Right lung (tissue), 10 donors: ENCODE measurements at places on chromosomes 7 and 10. TPM values are rescaled to one million over a fixed set of nuclear protein-coding genes. Genes with fewer than 3 reads are reported as not detected.

DNA sequence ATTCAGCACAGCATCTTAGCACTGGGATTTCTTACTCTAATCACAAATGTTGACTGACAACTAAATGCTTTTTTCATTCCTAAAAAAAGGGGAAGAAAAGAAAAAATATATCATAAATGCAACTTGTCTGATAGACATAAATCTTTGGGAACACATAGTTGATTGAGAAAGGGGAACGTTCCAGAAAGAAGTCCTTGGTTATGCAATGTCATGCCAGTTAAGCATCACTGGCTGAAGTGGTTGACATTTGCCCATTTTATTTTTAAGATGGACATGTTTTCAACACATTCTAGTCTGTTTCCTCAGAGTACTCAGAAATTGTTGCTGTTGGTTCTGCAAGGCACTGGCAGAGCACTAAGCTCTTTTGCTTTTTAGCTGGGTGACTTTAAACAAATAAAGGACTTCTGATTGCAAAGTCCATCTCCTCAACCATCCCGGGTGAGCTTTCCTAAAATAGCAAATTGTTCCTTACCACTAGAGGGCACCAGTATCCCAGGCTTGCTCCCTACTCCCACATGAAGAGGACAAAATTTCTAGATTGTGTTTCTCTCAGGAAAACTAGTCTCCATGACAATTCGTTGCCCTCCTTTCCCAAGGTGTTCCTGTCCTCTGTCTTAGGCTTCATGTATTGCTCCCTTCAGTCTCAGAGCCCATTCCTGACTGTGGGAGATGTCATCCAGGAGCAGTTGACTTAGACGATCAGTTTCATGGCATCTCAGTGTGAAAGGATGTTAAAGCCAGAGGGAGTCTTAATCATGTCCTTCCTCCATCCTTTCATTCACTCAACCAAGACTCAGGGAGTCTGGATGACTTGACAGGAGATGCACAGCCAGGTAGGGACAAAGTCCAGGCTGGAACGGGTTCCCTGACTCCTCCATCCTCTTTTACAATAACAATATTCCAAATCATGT lies 23.9 kb downstream of the OPALIN start:
- peak; percentile 6 for DNase-seq

GRCh38 chr7:115647712-115648111 lies 382.9 kb downstream of the TFEC start:
- DNase-seq: no peak

The SUN3 gene
- polyA plus RNA-seq: not detected

- DNase-seq: no peak
These were observed 4.7 kb upstream of the IGF2BP3 start for GRCh38 chr7:23474829-23475575.

DNA sequence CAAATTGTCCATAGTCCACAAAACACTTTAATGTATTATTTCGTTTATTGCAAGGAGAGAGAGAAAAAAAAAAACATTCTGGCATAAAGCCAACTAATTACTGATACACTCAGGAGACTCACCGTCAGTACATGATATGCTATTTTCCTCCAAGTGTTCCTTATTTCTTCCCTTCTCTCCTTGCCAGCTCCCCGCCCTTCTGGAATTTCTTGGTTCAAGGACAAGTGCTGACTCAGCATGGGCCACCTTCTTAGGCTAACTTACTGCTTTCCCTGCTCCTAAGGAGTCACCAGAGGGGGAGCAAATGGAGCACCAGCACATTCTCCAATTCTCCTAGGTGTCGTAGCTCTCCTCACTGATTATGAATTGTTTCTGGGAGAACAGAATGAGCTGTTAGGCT lies 133.8 kb upstream of the HDAC9 start:
- no peak for DNase-seq

The PALD1 gene
- polyA plus RNA-seq: 24.7 TPM

DNA sequence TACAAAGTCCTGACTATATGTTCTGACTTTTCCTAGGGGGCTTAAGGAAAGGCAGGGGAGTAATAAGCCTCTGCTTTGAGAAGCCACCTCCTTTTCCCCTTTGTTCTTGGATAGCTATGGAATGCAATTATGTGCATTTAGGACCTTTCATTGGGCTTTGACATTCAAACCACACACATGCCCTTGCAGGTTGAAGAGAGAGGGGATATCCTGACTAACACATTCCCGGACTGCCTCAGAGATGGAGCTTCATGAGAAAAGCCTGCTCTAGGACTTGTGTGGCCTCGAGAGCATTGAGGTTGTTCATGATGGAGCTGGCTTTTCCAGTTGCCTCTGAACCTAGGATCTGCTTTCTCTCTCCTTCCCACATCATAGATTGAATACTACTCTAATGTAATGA lies 694.5 kb downstream of the LRMDA start:
- DNase-seq: no peak

The PSTK gene
- 8.5 TPM for polyA plus RNA-seq

The OR2A42 gene
- polyA plus RNA-seq: 5.2 TPM

DNA sequence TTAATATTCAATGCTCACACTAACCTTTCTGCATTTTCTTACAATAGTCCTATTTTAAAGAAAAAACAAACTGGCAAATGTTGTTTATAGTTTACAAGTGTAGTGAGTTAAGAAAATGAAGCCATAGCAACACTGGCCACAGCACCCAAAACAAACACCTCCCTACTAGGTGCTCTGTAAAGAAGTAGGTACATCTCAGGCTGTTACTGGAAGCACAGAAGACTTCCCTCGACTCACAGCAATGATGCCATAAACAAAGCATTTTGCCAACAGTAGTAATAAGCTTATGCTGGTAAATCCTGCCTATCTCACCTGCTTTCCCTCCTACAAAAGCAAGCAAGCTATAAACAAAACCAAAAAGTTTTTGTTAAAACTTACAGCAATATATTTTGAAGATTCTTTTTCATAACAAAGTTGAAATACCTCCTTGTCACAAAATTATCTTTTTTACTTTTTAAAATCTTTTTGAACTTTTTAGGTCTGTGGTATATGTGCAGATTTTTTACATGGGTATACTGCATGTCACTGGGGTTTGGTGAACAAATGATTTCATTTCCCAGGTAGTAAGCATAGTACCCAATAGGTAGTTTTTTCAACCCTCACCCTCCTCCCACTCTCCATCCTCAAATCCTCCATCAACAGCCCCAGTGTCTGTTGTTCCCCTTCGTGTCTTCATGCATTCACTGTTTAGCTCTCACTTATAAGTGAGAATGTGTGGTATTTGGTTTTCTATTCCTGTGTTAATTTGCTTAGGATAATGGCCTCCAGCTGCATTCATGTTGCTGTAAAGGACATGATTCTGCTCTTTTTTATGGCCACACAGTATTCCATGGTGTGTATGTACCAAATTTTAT lies 28.4 kb downstream of the COA1 start:
- no peak for DNase-seq

DNA sequence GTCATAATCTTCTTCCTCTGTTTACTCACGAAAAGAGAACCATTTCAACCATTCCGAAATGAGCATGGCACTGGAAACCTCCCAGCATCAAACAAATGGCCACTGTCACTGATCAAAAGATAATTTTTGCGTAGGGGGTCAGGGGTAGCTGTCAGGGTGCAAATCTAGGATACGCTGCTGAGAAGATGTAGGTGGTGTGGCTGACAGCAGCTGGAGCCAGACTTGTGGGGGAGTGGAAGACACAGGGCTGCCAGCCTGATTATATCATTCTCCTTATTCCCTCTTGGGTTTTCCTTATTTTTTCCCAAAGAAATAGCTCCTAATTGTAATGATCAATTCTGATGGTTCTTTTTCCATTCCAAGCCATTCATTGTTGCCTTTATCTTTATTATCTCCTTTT lies 266.1 kb downstream of the SORCS1 start:
- DNase-seq: no peak

DNA sequence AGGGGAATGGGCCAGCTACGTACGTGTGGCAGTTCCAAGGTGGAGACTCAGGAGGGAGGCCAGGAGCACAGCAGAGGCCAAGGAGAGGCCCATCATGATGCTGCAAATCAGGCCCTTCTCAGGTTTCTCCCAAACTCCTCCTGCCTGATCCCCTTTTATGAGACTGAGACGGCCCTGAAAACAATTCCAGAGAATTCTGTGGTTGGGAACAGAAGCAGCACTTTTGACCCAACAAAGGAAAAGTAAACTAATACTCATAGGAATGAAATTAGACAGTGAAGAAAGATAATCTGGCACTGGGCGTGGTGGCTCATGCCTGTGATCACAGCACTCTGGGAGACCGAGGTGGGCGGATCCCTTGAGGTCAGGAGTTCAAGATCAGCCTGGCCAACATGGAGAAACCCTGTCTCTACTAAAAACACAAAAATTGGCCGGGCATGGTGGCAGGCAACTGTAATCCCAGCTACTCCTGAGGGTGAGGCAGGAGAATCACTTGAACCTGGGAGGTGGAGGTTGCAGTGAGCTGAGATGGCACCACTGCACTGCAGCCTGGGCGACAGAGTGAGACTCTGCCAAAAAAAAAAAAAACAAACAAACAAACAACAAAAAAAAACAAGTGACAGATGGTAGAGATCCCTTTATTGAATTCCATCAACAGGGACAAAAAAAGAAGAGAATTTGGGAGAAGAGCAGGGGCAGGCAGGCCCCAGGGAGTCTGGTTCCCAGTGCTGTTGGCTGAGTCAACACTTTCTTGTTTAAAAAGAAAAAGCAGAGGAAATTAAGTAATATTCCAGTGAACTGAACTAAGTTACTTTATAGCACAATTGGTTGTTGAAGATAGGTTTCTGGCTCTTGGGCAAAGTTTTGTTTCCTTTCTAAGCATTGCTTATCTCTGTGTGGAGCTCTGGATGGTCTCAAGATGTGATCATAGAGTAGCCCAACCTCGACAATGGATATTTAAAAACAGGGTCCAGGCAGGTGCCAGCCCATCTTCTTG lies at the start of gene CCL26:
Gene CCL26 (minus strand): TSS at position 131 of the 997 bp plus-strand sequence. CDS start 35 bp downstream, at position 96.
- DNase-seq: no peak

GRCh38 chr10:24814568-24815313 lies 91.1 kb upstream of the ARHGAP21 start:
- DNase-seq: no peak

- DNase-seq: no peak
These were observed 35.0 kb downstream of the GNA12 start for GRCh38 chr7:2808891-2809665.

DNA sequence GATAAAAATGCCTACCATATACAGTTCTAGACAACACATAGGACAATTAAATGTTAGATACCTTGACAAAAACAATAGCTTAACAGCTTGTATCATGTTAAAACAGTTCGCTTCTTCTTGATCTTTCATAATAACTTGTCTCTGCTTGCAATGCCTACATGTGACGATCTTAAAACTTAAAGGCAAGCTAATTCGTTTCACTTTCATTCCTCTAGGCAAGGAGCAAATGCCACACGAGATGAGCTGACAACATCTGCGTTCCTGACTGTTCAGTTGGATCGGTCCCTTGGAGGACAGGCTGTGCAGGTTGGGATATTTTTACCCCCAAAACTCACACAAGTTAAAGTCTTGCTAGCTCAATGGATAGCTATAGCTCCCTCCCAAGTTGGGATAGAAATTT lies 51.6 kb upstream of the ARL4A start:
- no peak for DNase-seq

The CCSER2 gene
- polyA plus RNA-seq: 39.4 TPM

The PRSS37 gene
- polyA plus RNA-seq: 0.89 TPM

GRCh38 chr7:34761627-34762026 lies 103.6 kb downstream of the NPSR1 start:
- no peak for DNase-seq

- no peak for DNase-seq
These were observed 77.6 kb downstream of the FRMD4A start for GRCh38 chr10:14253079-14253478.

GRCh38 chr10:34576797-34577196 lies 238.3 kb downstream of the PARD3 start:
- no peak for DNase-seq

The PON3 gene
- 11.9 TPM for polyA plus RNA-seq

GRCh38 chr10:11443468-11444154 lies 167.8 kb downstream of the USP6NL start:
- no peak for DNase-seq

- DNase-seq: no peak
These were observed 35.0 kb downstream of the RAMP3 start for GRCh38 chr7:45192621-45193041.

The CYP3A7 gene
- 0.59 TPM for polyA plus RNA-seq

GRCh38 chr10:45602082-45602730 lies 70.4 kb downstream of the ZFAND4 start:
- DNase-seq: no peak

GRCh38 chr10:37401225-37401624 lies 275.8 kb downstream of the ANKRD30A start:
- DNase-seq: no peak

DNA sequence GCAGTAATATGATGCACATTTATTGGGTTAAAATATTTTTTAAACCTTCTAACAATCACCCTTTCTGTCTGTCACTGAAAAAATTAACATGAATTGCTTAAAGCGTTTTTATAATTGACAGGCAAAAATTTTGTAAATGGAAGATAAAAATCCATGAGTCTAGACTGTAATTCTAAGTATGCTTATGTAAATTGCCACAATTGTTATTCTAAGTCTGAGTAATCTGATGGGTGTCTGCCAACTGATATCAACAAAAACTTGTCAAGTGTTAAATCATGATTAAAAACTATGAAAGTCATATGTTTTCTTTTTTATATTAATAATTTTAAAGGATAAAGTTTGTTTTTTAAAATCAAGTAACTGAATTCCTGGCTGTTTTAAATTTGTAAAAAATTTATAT lies 208.2 kb downstream of the CDK14 start:
- no peak for DNase-seq

DNA sequence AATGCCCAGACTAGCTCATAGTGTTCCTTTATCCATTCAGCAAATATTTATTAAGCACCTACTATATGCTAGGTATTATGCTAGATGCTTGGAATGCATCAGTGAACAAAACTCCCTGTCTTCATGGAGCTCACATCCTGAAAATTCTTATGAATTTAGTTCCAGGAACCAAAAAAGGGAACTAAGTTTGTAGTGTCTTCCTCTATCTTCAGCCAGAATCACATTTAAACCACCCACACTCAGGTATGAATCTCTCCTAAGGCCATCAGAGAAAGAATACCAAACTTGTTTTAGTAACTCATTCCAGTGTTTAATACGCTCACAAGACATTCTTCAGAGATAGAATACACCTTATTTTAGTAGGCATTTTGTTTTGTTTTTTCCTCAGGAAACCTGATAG lies 10.1 kb upstream of the EGR2 start:
- DNase-seq: no peak
